ENCODE measurements at places on chromosomes 3 and 15. TPM values are rescaled to one million over a fixed set of nuclear protein-coding genes. Genes with fewer than 3 reads are reported as not detected.

The IGDCC3 gene
- total RNA-seq: not detected

The EFCAB12 gene
- 0.25 TPM for total RNA-seq

GRCh38 chr3:162175878-162176277 is 679.3 kb downstream of the OTOL1 start:
- no peak for DNase-seq

The GHRL gene
- total RNA-seq: not detected

DNA sequence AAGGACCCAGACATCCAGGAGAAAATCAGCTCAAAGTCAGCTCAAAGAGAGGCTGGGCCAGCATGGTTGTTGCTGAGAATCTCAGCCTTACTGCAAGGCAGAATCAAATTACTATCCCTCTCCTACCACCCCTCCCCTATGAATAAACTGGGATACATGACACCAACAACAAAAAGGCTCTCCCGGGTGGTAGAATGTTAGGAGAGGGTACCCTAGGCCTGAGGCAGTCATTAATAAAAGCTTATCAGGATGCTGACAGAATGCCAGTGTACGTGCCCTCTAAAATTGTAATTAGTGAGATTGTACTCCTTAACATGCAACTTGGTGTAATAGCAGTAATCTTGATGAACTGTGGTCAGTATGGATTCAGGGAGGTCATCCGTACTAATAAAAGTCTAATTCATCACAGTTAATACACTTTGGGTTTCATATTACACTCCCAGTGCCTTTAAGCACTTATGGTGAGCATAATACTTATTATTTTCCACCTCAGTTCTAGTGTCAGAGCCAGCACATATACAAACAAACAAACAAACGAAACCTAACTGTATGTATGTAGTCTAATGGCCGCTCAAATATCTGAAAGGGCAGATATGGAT is 76.5 kb downstream of the B3GALNT1 start:
- no peak for DNase-seq

All from endothelial cell of umbilical vein (primary cell).